Stromal cell of bone marrow (primary cell): ENCODE measurements at places on chromosomes 2 and 18.

DNA sequence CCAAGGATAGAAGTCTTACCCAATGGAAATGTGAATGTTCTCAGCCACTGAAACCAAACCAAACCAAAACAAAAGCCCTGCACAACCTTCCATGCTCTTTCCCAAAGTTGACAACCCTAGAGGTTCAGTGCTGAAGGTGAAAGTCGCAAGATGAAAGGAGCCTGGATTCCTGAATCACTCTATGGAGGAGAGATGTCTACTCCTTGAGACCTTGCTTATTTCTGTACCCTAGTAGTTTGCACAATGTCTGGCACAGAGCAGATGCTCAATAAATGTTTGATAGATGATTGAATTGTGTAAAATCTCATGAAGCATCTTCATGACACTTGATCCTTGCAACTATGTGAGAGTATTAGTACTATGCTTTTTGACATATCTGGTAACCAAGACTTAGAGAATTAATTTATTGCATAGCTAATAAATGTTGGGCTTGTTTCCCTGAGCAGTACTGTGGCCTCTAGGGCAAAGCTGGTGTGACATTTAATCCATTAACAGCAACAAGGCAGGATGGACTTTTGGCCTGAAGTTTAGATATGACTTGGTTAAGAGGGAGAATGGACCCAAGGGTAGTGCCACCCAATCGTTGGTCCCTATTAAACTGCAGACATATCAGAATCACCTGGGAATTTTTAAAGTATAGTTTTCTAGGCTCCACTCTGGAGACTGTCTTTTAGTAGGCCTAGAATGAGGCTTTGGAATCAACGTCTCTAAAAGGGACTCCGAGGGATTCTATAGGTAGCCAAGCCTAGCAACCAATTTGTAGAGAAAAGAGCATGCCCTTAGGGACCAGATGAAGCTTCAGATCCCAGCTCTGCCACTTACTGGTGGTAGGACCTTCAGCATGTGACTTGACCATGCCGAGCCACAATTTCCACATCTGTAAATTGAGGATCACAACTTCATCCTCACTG lies 145.9 kb downstream of the DDX1 start:
- no peak for DNase-seq

DNA sequence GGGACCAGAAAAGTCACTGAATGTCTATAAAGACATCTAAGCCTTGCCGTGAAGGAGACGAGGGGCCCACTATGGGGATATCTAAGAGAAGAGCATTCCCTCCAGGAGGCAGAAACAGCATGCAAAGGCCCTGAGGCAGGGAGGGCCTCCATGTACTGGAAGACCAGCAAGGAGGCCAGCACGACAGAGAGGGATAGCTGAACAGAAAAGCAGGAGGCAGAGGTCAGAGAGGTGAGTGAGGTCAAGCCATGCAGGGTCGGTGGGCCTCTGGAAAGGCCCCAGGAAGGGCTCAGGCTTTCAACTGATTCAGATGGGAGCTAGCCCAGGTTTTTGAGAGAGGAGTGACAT lies 5.7 kb downstream of the TRABD2A start:
- no peak for DNase-seq

DNA sequence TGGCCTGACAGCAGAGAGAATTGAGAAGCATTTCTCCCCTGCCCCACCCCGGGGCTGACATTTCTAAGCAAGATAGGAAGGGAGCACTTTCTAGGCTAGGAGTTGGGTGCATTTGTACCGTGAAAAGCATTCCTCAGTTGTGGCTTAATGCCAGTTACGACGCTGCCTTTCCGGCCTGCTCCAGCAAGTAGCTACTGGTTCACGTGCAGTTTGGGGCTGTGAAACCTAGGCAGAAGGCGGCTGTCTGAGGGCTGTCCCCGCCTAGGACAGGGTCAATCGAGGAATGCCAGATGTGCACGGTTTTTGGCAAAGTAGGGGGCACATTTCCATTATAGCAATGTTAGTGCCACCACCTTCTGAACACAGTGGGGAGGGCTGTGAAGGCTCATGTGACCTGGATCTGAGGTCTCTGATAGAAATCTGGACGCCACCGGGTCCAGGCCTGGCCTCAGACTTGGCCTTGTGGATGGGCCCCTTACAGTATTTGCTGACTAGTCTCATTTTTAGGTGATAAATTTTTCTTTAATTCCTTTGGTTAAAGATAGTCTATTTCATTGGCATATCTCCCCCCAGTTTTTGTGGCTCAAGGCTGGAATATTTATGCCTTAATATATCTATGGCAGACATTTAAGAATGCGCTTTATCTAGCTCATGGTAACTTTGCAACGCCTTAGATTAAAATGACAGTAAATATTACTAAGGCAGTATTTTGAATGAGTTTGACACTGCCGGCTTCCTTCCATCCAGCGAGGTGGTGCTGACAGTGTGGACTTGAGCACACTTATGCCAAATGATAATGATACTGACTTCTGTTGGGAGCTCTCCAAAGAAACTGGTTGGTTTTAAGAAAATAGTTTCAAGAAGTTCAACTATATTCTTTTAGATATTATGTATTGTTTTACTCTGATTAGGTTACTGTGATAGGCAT lies 78.7 kb downstream of the LPIN1 start:
- no peak for DNase-seq

GRCh38 chr2:49129034-49129433 lies 25.3 kb downstream of the FSHR start:
- DNase-seq, result no peak

GRCh38 chr18:13522256-13522655 lies 204.1 kb downstream of the FAM210A start:
- DNase-seq, result no peak
